ENCODE measurements at places on chromosomes 13 and 19.

DNA sequence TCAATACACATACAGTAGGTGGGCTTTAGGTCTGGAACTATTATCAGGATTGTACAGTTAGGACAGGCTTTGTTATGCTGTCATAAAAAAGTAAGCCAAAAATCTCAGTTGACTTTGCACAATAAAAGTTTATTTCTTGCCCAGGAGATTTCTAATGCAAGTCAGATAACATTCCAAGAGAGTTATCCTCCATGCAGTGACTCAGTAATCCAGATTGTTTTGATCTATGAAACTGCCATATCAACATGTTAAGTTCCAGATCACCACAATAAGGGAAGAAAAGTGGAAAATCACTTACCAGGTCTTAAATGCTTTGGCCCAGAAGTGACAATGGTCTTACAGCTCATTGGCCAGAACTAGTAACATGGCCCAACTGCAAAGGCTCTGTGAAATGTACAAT lies 636.2 kb upstream of the KLF12 start:
- no peak for DNase-seq

DNA sequence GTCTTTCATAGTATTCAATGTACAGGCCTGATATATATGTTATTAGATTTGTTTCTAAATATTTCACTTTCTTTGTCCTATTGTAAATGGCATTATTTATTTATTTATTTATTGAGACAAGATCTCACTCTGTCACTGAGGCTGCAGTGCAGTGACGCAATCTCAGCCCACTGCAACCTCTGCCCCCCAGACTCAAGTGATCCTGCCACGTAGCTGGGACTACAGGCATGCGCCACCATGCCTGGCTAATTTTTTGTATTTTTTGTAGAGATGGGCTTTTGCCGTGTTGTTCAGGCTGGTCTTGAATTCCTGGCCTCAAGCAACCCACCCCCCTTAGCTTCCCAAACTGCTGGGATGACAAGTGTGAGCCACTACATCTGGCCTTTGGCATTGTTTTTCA lies 5.4 kb upstream of the GAS6 start:
- DNase-seq, result no peak

GRCh38 chr13:43792076-43792881 lies 5.5 kb upstream of the ENOX1 start:
- DNase-seq, result no peak

DNA sequence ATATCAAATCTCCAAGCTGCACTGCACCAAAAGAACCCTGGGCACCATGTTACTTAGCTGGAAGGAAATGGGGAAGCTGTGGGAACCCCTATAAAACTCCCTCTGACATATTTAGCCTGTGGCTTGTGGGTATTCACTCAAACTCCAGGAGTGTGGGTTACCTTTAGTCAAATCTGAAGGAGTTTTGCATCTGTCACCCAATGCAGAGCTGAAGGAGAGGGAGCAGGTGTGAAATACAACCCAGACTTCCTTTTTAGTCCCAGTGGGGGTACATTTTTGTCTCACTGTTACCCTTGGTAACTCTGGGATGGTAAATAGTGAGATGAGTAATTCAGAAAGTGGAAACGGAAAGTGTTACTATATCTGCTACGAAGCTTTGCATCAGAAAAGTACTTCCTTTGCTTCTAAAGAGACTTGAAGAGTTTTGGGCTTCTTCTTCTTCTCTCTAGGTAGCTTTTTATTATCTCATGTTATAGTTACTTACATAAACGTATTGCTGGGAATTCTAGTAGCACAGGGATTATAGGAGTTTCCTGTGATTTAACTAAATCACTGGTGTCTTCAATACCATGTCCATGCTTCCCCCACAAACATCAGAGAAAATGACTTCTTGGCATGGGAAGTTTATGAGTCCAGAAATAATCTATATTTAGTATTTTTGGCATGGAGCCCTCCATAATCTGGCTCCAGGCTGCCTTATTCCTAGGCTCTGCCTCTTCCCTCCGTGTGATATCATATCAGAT lies 105.9 kb downstream of the AKAP11 start:
- no peak for DNase-seq

GRCh38 chr13:110403315-110403714 lies 96.2 kb downstream of the COL4A2 start:
- DNase-seq, result no peak

DNA sequence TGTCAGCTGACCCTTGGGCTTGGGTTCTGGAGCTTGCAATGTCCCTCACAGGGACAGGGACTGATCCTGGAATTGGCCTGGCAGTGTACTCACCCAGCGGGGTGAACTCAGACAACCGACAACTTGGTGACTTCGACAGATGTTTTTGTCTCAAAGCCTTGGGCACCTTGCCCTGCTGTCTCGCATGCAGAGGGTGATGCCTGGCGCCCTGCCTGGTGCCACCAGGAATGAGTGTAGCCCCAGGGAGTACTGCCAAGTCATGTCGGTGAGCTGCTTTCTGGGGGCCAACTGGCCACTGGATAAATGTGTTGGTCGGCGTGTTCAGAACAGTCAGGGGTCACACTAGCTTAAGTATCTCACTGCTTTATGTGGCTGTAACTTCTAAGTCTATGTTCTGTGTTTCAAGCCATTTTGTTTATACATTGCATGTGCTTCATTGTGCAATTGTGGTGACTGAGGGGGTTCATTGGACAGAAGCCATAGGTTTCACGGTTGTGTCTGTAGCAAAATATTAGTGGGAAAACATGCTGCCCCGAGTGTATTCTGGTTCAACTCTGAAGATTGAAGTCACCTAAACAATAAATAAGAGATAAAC lies 96.3 kb upstream of the TNFSF11 start:
- no peak for DNase-seq

- peak; percentile 96 for DNase-seq
These were observed at the start of gene MAP4K1 for GRCh38 chr19:38617764-38618589. TSS of gene MAP4K1 (minus strand) at chr19:38617953. CDS start at chr19:38617895, 58 bp downstream.

DNA sequence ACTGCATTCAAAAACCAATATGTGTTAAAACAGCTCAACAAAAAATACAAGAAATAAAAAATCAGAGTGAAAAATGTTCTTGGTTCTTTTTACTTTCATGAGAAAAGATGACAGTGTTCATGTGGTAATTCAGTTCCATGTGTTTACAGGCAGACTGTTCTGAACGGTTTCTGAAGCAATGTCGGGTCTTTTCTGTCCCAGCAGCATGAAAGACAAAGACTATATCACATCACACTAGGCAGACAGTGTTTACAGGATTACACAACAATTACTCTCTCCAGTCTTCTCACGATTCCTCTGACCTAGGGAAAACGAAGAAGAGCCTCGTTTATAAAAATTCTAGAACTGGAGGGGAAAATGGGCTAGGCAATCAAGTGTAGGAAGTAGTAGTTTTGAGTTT lies 83.4 kb downstream of the UBL3 start:
- DNase-seq, result no peak

DNA sequence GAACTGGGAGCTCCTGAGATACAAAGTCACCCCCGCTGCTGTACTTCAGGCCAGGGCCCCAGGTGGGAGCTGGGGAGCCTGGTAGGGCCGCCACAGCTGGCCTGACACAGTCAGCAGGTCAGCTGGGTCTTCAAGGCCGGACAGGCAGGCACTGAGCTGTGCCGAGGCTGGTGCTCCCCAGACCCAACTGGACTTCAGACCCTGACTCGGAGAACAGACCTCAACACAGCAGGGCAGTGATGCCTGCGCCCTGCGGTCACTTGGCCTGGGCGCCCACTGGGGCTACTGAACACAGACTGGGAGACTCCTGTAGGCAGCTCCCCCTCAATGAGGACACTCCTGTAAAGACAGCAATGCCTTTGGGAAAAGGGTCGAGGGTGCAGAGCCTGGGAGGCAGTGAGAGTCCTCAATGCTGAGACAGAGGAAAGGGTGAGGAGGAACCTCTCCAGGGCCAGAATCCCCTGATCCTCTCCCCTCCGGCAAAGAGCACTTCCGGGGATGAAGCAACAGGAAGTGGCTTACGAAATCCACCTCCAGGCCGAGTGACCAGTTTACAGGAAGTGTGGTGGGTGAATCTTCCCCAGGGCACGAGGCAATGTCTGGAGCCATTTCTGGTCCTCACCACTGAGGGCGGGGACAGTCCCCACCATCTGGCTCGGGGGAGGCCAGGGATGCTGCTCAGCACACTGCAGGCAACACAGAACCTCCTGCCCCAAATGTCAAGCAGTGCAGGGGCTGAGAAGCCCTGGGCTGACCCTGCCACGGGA lies 40.8 kb upstream of the ISYNA1 start:
- no peak for DNase-seq

DNA sequence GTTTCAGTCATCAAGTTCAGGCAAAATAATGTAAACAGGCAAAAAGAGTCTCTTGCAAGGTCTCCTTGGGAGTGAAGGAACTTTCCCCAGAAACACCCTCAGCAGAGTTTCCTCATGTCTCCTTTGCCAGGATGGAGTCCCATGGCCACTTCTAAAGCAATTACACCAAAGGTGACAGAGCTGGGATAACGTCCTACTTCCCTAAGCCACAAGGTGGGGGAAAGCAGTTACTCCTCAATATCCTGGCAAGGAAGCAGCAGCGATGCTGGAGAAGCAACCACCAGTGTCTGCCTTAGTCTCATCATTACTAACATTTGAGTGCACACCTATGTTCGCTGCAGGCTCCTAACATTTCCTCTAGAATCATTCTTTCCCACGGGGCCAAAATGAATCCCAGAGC lies 88.6 kb downstream of the UBL3 start:
- DNase-seq, result no peak

- DNase-seq, result no peak
These were observed 18.7 kb downstream of the MIPEP start for GRCh38 chr13:23870356-23871140.

DNA sequence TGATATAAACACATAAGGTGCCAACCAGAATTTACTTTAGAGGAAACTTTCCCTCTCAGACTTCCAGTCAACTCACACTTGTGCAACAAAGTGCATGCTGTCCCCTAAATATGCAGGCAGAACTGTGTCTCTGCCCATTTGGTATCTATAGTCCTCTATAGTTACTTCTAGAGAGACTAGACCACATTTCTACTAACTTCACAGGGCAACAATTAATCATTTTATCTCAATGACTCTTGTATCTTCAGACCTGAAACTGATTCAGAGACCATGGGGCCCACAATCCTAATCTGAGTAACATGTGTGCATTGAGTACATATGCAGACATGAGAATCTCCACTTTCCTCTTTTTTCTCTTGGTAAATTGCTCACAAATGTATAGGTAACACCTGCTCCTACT lies 158.1 kb downstream of the ZNF486 start:
- no peak for DNase-seq

GRCh38 chr19:48480558-48481500 lies 11.7 kb downstream of the CYTH2 start:
- DNase-seq, result no peak

DNA sequence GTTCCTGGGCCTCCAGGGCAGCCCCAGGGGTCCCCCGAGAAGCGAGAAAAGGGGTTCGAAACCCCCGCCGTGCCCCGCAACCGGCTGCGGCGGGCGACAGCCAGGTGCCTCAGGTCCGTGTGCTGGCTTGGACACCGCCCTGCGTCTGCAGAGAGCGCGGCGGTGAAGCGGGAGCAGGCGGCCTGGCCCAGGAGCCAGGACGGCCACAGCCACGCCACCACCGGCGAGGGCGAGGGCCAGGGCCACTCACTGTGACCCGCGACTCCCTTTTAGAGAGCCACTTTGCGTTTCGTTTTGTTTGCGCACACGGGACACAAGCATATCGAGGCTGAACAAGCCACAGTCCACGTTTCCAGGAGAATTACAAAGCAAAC lies 110.4 kb downstream of the CRYL1 start:
- DNase-seq, result no peak

DNA sequence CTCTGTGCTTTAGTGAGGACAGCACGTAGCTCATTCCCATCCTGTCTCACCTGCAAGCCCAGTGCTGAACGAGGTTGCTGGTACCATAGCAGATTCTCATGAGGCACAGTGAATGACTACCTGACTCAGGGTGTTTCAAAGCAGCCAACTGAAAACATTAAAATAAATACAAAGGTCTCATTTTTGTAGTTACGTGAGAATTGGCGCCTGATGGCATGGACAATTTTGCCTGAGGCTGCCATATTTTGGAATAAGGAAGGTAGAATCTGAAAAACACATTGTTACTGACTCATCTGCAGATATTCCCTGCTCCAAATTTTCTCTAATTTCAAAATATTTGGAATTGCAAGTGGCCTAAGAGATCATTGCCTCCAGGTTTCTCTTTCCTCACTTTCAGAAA lies 429.7 kb downstream of the FGF14 start:
- no peak for DNase-seq

DNA sequence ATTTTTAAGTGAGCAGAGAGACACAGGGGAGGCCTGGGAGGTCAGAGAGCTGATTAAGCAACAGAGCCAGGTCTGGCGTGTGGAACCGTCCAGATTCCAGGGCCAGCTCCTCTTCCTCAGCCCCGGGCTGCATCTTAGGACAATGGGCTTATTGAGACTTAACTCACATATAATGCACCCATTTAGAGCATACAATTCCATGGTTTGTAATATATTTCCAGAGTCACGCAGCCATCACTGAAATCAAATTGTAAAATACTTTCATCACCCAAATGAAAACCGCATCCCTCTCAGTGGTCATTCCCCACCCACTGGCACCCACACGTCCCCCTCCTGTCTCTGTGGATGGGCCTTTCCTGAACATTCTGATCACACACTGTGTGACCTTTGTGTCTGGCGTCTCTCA lies 2.1 kb upstream of the HMG20B start:
- DNase-seq, result no peak

DNA sequence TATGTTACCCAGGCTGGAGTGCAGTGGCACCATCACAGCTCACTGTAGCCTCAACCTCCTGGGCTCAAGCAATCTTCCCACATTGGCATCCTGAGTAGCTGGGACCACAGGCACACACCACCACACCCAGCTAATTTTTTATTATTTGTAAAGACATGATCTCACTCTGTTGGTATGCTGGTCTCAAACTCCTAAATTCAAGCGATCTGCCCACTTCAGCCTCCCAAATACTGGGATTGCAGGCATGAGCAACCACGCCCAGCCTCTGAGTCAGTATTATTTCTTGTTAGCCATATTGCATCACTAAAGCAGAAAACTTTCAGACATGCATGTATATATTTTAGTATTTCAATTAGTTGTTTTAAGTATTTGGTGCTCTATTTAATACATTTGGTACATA lies 376.4 kb downstream of the GPC6 start:
- DNase-seq, result no peak
